ENCODE measurements at places on chromosomes 11 and 22. TPM values are rescaled to one million over a fixed set of nuclear protein-coding genes. Genes with fewer than 3 reads are reported as not detected.
A peak's percentile ranks its signal among the peaks of the same experiment; 100 is the strongest.

The MRPL48 gene
- 30.5 TPM for total RNA-seq

The OR10G8 gene
- total RNA-seq: not detected

- no peak for DNase-seq
Observed at GRCh38 chr22:48301421-48301820, 1526.3 kb downstream of the BRD1 start.

GRCh38 chr22:26318975-26319374 is 110.1 kb upstream of the ASPHD2 start:
- DNase-seq: peak; percentile 59

DNA sequence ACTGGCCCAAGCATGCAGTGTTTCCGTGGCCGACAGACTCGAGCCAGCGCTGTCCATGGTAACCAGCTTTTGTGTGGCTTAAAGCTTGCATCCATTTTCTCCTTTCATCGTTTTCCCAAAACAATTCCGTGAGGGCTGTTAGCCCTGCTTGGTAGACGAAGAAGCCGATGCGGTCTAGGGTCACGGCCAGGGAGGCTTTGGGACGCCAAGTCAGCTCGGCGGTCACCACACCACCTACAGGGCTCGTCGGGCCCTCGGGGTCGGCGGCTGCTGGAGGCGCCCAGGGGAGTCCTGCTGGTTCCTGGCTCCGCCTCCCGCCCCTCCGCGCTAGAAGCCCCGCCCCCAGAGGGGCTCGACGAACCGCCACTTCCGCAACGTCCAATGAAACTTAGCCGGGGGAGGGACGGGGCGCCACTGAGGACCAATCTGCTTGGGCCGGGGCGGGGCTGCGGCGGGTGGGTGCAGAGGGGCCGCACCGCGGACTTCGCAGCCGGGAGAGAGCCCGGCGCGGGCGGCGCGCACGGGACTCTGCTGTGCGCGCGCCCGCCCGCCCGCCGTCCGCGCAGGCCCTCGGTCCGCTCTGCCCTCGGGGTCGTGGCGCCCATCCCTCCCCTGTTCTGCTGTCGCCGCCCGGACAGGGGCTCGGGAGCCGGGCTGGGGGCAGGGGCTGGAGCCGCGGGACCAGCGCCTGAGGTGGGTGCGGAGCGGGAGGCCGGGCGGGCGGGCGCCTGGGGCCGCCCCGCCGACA is at the start of gene TIGD3:
TIGD3 (plus strand) TSS at position 487 of the 748 bp plus-strand sequence. CDS start 1,058 bp downstream, outside the sequence.
- peak; percentile 99 for DNase-seq

- DNase-seq: no peak
Observed at GRCh38 chr11:119989159-119989821, 148.6 kb downstream of the TRIM29 start.

DNA sequence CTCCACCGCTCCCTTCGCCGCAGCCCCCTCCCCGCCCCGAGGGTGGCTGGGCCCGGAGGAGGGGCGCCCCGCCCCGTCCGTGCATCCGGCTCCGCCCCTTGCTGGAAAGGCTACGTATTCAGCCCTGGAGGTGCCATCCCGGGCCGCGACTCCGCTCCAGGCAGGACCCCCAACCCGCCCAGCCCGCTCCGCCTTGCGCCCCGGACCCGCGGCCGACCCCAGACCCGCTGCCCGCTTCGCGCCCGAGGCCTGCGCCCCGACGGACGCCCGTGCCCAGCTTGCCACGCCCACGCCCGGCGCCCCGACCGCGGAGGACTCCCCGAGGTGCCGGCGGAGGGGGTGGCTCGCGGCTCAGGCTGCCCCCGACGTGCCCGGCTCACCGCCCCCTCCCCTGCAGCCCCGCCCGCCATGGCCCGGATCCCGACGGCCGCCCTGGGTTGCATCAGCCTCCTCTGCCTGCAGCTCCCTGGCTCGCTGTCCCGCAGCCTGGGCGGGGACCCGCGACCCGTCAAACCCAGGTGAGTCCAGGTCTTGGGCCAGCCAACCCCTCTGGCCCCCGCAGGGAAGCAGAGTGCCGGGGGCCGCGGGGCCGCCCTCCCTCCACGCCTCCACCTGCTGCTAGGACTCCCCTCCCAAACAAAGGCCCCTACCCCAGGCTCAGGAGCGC is at the start of gene ADM2:
ADM2 (plus strand) TSS at position 104 of the 667 bp plus-strand sequence; CDS start at position 409, 305 bp downstream.
- peak; percentile 78 for DNase-seq

DNA sequence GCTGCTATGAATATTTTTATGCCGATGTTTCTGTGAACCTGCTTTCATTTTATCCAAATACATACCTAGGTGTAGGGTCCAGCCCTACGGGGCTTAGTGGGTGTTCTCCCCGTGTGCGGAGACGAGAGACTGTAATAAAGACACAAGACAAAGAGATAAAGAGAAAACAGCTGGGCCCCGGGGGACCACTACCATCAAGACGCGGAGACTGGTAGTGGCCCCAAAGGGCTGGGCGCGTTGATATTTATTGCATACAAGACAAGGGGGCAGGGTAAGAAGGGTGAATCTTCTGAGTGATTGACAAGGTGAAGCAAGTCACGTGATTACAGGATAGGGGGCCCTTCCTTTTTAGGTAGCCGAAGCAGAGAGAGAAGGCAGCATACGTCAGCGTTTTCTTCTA is 920.1 kb downstream of the BRD1 start:
- no peak for DNase-seq

- DNase-seq: no peak
Observed at GRCh38 chr11:26742966-26743365, 21.1 kb upstream of the SLC5A12 start.

Data from glutamatergic neuron (in vitro differentiated cells).